ENCODE measurements at places on chromosomes 16 and 17.

DNA sequence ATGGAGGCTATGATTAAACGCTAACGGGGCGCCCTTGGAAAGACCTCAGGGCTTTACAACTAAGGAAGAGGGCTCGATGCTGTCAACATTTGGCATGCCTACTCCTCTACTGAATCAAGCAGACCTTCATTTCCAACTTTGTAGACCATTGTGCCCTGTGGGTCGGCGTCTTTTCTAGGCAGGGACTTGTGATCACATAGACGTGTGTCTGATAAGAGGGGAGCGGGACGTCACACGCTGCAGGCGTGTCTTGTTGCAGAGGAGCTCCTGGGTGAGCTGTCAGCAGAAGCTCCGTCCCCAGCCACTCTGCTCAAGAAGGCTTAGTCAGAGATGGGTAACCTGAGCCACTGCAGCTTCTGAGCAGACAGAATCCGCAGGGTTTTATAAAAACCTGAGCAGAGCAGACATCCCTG lies 2.8 kb downstream of the MAPK8IP3 start:
- DNase-seq = no peak

- no peak for DNase-seq
Measured at GRCh38 chr17:71063127-71063526, 893.8 kb downstream of the KCNJ2 start.

DNA sequence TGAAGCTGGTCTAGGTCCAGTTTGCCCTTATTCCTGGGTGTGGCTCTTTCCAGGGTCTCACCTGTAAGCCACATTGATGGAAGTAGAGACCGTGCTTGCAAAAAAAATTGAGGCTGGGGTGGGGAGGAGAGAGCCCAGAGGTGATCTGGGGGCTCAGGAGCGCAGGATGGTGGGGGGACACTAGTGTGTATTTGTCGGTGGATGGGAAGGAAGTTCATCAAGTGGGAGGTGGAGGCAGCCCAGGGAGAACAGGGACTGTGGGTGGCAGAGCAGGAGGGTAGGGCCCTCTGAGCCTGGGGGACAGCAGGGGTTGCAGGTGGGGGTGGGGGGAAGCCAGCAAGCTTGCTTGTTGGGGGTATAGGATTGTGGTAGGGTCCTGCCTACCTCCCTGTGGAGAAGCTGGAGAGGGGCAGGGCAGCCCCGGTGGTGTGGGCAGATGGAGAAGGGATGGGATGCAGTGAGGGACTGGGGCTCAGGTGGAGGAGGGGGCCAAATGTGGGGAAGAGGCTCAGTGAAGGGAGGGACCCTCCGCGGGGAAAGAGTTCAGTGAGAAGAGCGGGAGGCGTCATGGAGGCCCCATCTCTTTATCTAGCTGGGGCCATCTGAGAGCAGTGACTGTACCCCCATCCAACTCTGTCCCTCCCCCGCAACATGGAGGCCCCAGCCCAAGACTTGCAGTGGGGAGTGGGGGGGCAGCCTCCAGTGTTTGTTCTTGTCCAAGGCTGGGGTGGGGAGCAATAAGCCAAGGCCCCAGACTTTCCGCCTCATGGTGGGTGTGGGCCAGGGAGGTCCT lies 17.2 kb upstream of the TMEM92 start:
- no peak for DNase-seq

- DNase-seq = no peak
Measured at GRCh38 chr16:10383626-10384025, 2.2 kb upstream of the ATF7IP2 start.

DNA sequence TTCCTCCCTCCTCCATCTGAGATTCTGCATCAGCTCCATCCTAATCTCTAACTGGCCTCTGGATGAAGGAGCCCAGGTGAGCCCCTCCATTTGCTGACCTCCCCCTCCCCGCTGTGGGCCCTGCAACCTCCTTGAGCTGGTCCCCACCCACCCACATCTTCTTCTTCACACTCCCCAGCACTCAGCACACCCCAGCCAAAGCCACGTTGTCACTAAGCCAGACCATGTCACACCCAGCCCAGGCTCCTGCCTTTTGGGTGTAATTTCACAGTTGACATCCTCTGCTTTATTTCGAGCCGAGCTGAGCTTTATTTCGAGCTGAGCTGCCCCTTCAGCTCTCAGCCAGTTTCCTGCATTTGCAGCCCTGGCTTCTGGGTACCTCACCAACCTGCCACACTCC lies 282.7 kb upstream of the TNRC6C start:
- no peak for DNase-seq

DNA sequence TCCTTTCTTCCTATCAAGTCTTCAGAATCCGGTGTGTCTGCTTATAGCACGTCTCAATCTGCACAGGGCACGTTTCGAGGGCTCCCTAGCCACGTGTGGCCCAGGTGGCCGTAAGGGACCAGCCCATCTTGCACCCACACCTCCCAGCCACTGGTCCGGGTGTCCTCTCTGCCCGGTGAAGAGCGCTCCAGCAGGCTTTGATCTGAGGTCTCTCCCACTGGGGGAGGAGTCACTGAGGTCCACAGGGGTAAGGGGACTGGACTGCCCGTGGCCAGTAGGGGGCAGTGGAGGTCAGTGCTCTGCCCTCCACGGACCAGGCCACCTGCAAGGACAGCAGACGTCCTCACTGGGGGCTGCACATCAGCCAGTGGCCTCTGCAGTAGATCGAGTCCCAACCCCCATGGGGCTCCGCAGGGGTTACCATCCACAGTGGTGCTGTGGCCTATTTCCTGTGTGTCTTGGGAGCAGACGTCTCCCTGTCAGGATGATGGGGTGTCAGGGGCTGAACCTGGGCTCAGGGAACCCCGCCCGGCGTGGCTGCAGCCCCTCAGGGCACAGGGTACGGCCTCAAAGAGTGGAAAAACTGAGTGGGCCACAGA lies 204.1 kb upstream of the CIBAR2 start:
- peak; percentile 75 for DNase-seq

- no peak for DNase-seq
Measured at GRCh38 chr16:13095061-13095460, 193.7 kb downstream of the SHISA9 start.

GRCh38 chr16:66261826-66262225 lies 104.7 kb upstream of the CDH5 start:
- DNase-seq = no peak
